ENCODE measurements at places on chromosomes 5 and 9.

GRCh38 chr9:72665421-72665820 is 144.0 kb downstream of the TMC1 start:
- peak; percentile 84 for DNase-seq

- DNase-seq: peak; percentile 29
Observed at GRCh38 chr9:113178087-113178486, 27.3 kb downstream of the SLC31A2 start.

DNA sequence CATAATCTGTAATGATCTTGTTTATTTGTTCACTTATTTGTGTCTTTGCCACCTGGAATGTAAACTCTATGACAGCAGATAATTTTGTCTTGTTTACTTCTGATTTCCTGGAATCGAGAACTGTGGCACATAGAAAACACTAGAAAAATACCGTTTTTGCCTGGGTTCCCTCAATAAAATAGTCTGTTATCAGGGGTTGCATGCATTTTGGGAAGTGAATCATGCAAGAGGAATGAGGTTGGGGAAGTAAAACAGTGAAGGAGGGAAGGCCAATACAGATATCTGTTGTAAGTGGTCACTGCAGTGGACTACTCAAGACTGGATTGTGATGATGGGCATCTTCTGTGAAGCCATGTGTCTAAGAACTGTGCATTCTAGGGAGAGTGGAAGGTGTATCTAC is 45.2 kb upstream of the IL6ST start:
- DNase-seq: no peak

- DNase-seq: no peak
Observed at GRCh38 chr5:113267361-113267900, 167.4 kb downstream of the TSSK1B start.

- DNase-seq: no peak
Observed at GRCh38 chr5:55860709-55861108, 9.6 kb downstream of the IL31RA start.

GRCh38 chr9:32672469-32672868 is 37.0 kb upstream of the TAF1L start:
- peak; percentile 62 for DNase-seq

GRCh38 chr5:140348104-140348503 is 1.7 kb upstream of the HBEGF start:
- no peak for DNase-seq

DNA sequence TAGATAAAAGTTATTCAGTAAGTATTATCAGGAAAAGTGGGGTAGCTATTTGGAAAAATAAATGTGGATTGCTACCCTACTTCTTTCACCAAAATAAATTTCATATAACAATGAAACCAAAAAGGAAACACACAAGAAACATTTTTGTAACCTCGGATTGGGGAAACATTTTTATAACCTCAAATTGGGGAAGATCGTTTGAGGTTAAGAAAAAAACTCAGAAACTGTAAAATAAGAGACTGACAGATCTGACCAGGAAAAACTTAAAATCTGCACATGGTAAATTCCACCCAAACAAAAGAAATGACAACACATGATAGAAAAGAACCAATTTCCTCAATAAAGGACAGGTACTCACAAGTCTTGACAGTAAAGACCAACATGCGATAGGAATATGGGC is 13.5 kb downstream of the EFCAB9 start:
- DNase-seq: no peak

DNA sequence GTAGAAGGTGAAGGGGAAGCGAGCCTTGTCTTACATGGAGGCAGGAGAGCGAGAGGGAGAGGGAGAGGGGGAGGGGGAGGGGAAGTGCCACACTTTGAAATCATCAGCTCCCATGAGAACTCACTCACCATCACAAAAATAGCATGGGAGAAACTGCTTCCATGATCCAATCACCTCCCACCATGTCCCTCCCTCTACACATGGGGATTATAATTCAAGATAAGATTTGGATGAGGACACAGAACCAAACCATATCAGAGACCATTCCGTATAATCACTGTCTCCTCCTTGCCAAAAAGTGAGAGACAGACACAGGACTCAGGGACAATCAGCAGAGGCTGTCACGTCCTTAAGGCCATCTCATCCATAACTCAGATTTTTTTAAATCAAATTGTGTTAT is 187.7 kb upstream of the TAS2R1 start:
- DNase-seq: no peak

- no peak for DNase-seq
Observed at GRCh38 chr5:41247135-41247534, 33.8 kb upstream of the C6 start.

- no peak for DNase-seq
Observed at GRCh38 chr9:1236061-1236460, 185.9 kb downstream of the DMRT2 start.

- peak; percentile 84 for DNase-seq
Observed at GRCh38 chr5:123036391-123037103, at the start of gene PPIC. Gene PPIC, minus strand, starts transcription at chr5:123036725. Its CDS starts 100 bp downstream, at chr5:123036625.

- no peak for DNase-seq
Observed at GRCh38 chr9:38015266-38015665, 53.8 kb downstream of the SHB start.

GRCh38 chr9:137820161-137820855 is 57.3 kb upstream of the CACNA1B start:
- DNase-seq: no peak

GRCh38 chr9:27990524-27990923 is 417.2 kb upstream of the C9orf72 start:
- no peak for DNase-seq

DNA sequence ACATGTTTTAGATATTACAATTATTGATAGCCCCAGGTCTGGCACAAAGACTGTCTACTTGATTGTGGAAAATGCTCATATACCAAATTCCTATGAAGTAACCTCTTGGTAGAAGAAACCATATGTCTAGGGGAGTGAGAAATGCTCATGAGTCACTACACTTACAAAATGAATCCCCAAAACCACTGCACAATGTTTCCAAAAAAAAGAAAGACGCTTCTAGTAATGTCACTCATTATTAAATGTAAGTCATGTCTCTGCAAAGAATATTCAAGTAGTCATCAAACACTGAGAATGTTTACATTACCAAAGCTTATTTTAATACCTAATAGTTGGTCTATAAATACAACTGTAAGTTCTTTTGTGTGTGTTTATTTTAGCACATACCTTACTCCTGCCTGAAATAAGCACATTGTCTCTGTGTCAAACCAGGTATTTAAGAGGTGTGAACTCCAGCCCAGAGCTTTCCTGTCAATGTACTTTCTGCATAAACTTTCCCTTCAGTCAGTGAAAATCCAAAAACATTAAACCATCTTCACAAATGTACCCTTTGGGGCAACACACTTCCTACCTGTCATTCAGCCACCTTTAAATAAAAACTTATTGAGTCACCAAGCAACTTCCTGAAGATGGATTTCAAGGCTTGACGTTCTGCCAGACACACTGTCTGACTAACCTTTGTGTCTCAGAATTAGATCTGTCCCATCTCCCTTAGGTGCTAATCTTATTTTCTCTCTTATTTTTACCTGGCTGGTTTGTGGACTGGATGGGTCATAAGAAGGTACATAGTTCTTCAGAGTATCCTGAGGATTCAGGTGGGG is 194.0 kb downstream of the NFIB start:
- DNase-seq: peak; percentile 57

- peak; percentile 5 for DNase-seq
Observed at GRCh38 chr5:61525512-61526206, 193.6 kb downstream of the ZSWIM6 start.

DNA sequence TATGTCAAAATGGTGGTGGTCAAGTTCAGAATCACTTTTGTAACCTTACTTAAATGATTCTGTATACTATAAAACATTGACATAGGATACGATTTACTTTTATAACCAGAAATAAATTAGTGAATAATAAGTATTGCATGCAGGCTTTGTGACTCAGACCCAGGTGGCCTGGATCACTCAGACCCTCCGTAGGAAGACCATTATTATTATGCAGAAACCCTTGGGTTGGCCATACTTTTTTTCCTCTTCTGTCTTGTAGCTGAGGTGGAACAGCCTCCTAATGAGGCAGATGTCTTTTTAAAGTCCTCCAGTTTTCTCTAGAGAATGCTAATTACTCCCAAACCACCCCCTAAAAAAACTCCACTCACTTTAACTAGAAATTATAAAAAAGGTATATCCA is 121.9 kb downstream of the LPAR1 start:
- no peak for DNase-seq

- DNase-seq: no peak
Observed at GRCh38 chr5:180596668-180597231, 5.5 kb upstream of the SCGB3A1 start.

GRCh38 chr5:88159591-88159990 is 109.1 kb downstream of the TMEM161B start:
- DNase-seq: no peak

DNA sequence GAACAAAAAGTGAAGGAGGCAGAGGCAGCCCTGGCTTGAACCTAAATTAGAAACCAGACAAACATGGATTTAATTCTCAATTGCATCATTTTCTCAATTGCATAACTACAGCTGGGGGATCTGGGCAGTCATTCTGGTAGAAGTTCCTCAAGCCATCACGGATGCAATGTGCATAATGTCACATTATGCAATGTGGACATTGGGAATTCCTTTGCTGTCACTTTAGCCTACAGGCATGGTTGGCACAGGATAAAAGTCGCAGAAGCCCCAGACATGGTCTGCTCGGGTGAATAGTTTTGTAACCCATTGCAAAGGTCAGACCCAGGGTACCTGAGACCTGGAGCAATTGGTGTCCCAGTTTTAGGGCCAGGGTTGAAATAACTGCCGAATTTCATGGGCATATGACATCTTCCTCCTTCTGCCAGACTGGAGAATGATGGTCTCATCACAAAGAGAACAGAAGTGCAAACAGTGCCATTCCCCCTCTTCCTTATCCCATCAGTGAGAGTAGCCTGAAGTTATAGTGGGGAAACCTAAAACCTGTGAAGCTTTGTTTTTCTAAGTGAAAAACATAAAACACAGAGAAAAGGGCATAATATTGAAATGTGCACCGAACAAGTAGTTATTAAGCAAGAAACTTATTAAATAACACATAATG is 290.8 kb downstream of the MSX2 start:
- no peak for DNase-seq

- DNase-seq: peak; percentile 97
Observed at GRCh38 chr5:74206579-74207550, 433.7 kb downstream of the ENC1 start.

Data from fibroblast of skin of scalp (primary cell).